Osteoblast (primary cell): ENCODE measurements at places on chromosomes 11 and 22.
A peak's percentile ranks its signal among the peaks of the same experiment; 100 is the strongest.

DNA sequence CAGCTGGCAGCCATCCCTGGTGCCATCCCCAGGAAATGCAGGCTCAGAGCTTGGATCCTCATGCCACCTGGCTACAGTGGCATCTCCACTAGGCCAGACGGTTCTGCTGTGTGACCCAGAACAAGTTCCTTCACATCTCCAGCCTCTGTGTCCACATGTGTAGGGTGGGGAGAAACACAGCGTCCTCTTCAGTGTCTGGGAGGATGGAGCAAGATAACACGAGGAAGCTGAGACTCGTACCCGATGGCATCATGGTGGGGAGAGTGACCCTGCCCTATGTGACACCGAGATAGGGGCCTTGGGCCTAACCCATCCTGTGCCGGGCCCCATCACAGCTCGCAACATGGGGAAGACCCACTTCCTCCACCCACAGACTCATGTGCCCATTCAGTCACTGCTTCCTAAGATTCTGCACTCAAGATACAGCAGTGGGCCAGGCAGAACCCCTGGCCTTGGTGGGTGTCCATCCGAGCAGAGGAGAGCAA lies 78.5 kb downstream of the MORC2 start:
- H3K36me3 ChIP-seq = no peaks in the 10 kb centered on the region
- H3K4me1 ChIP-seq = no peaks in the 10 kb centered on the region
- peak; percentile 78 for DNase-seq
- H3K27ac ChIP-seq = no peak overlapping the region
- no peaks in the 10 kb centered on the region for H3K27me3 ChIP-seq
- no peak overlapping the region for H3K4me3 ChIP-seq

DNA sequence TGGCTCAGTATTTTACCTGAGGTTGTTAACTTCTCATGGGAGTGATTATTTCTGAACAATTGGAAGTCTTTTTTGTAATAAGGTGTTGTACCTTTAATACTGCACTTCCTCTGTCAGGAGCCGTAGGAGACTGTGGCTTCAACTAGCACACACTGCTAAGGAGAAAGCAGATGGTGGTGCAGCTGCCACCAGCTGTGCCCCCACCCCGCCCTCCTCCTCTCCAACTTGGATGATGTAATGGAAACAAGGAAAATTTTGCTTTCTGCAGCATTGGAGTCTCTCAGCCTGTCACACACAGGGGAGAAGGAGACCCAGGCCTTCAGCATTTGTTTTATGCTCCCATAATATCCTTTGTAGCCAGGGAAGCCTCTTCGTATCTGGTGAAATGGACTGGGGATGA lies 91.2 kb downstream of the TEAD1 start:
- peaks cover 18% of the 10 kb centered on the region for H3K36me3 ChIP-seq
- no peaks in the 10 kb centered on the region for H3K27me3 ChIP-seq
- no peak for DNase-seq
- H3K4me3 ChIP-seq = no peak overlapping the region
- peaks cover 73% of the 10 kb centered on the region for H3K4me1 ChIP-seq

GRCh38 chr11:1127664-1128162 lies 30.0 kb upstream of the MUC5AC start:
- no peak overlapping the region for H3K27ac ChIP-seq
- no peaks in the 10 kb centered on the region for H3K4me1 ChIP-seq
- no peak overlapping the region for H3K4me3 ChIP-seq
- H3K36me3 ChIP-seq = no peaks in the 10 kb centered on the region
- H3K27me3 ChIP-seq = peaks cover 12% of the 10 kb centered on the region
- peak; percentile 84 for DNase-seq

- peak; percentile 95 for DNase-seq
- peaks cover 5% of the 10 kb centered on the region for H3K4me1 ChIP-seq
- no peak within 1 kb of the TSS for H3K27ac ChIP-seq
- peak within 1 kb of the TSS; percentile 74 for H3K4me3 ChIP-seq
- H3K36me3 ChIP-seq = no peaks in the 10 kb centered on the region
Observed at GRCh38 chr11:59106363-59107336, at the start of gene FAM111B. Gene FAM111B (plus strand): TSS chr11:59107237. CDS start chr11:59109626, 2,389 bp downstream.

DNA sequence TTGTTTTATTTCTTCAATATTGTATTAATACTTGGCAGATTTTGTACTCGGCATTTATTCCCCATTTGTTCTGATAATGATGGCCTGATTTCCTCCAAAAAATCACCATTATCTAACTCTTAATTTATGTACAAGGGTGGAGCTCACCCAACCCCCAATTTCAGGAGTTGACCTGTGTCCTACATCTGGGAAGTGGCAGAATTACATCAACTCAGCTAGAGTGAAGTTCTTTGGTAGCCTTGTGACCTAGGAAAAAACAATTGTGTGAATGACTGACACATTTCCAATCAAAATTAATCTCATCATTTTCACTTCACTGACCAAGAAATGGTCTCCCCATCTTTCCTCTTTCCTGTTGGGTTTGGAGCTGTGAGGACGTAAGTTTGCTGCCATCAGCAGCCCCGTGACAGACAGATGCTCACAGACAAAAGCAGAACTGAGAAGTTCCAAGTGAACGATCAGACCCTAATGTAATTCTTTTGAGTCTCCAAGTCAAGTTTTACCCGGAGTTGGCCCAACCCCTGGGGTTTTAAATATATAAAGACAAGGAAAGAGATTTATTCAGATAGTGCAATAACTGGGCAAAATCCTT lies 16.6 kb upstream of the MS4A6E start:
- DNase-seq = no peak
- H3K27me3 ChIP-seq = no peaks in the 10 kb centered on the region
- H3K4me1 ChIP-seq = no peaks in the 10 kb centered on the region
- no peak overlapping the region for H3K4me3 ChIP-seq

GRCh38 chr11:26841818-26842473 lies 120.1 kb upstream of the SLC5A12 start:
- peaks cover 30% of the 10 kb centered on the region for H3K4me1 ChIP-seq
- peak overlapping the region; percentile 66 for H3K27ac ChIP-seq
- no peaks in the 10 kb centered on the region for H3K27me3 ChIP-seq
- no peak overlapping the region for H3K4me3 ChIP-seq
- H3K36me3 ChIP-seq = no peaks in the 10 kb centered on the region

DNA sequence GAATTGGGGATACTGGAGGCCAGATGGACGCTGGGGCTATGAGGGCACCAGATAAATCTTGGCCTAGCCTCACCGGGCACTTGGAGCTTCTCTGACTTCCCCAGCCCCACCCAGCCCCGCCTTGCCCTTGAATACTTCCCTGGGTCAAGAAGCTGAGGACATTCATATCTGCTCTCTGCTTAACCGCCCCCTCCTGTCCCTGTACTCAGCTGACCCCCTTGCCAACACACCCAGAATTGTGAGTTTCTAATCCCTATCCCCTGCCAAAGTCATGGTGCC lies 22.0 kb downstream of the FADS3 start:
- H3K27me3 ChIP-seq = no peaks in the 10 kb centered on the region
- no peak overlapping the region for H3K27ac ChIP-seq
- H3K4me3 ChIP-seq = no peak overlapping the region
- DNase-seq = peak; percentile 74
- H3K4me1 ChIP-seq = peaks cover 12% of the 10 kb centered on the region
- peaks cover 13% of the 10 kb centered on the region for H3K36me3 ChIP-seq

DNA sequence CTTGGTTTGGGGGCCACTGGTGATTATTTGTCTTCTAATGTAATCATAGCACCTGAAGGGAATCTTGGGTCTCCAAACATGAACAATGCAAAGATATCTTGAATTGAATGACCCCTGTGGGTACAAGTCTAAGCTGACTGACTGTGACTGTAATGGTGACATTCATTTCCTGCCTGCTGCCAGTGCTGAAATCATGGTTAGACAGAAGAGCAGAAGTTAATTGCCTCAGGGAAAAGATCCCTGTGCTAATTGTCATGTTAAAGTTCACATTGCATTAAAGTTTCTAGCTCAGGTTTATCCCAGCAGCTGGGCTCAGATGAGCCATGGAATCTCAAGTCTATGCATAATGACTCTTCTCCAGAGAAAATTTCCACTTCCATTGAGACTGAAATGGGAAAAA lies 772.0 kb downstream of the ETS1 start:
- no peak overlapping the region for H3K27ac ChIP-seq
- H3K4me1 ChIP-seq = no peaks in the 10 kb centered on the region
- H3K4me3 ChIP-seq = no peak overlapping the region
- no peaks in the 10 kb centered on the region for H3K36me3 ChIP-seq
- no peak for DNase-seq

DNA sequence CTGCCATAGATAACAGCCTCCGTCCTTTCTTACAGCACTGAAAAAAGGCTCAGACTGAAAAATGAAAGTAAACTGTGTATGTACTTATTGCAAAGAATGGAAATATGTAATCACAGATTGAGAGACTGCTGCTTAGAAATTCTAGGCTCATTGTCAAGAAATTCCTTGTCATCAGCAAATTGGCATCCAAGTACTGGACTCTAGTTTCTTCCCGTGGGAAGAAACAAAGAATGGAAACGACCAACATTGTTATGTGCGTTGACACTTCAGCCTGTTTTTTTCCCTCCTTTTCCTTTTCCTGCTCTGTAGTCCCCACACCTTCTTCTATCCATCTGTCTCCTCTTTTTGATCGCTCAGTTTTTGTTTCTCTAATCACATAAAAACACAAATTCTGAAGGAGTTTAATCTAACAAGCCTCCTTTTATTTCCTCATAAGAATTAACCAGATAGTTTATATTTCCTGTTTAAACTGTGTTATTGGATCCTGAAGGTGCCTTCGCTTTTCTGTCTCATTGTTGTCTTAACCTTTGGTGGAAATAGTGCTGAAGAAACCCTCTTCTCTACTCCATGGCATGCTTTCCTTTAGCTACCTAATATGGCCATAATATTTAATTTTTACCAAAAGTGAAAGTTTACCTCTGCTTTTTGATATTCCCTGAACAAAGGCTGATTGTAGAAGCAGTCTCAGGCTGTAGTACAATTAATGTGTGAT lies 20.0 kb upstream of the CASP12 start:
- peaks cover 5% of the 10 kb centered on the region for H3K4me1 ChIP-seq
- no peaks in the 10 kb centered on the region for H3K27me3 ChIP-seq
- H3K4me3 ChIP-seq = peak overlapping the region; percentile 67
- no peaks in the 10 kb centered on the region for H3K36me3 ChIP-seq

DNA sequence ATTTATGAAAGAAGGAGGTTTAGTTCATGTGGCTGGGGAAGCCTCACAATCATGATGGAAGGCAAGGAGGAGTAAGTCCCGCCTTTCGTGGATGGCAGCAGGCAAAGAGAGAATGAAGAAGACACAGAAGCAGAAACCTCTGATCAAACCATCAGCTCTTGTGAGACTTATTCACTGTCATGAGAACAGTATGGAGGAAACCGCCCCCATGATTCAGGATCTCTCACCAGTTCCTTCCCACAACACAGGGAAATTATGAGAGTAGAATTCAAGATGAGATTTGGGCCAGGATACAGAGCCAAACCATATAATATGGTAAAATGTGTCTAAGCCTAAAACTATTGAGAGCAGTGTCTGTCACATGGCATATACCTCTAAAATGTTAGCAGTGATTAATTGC lies 503.8 kb upstream of the CCDC179 start:
- no peak for DNase-seq
- no peak overlapping the region for H3K4me3 ChIP-seq
- no peaks in the 10 kb centered on the region for H3K27me3 ChIP-seq
- H3K27ac ChIP-seq = no peak overlapping the region
- no peaks in the 10 kb centered on the region for H3K4me1 ChIP-seq
- H3K36me3 ChIP-seq = no peaks in the 10 kb centered on the region
